ENCODE measurements at places on chromosomes 12 and 14.
A peak's percentile ranks its signal among the peaks of the same experiment; 100 is the strongest.

GRCh38 chr14:96088481-96088880 is 49.3 kb downstream of the C14orf132 start:
- peak; percentile 19 for DNase-seq

DNA sequence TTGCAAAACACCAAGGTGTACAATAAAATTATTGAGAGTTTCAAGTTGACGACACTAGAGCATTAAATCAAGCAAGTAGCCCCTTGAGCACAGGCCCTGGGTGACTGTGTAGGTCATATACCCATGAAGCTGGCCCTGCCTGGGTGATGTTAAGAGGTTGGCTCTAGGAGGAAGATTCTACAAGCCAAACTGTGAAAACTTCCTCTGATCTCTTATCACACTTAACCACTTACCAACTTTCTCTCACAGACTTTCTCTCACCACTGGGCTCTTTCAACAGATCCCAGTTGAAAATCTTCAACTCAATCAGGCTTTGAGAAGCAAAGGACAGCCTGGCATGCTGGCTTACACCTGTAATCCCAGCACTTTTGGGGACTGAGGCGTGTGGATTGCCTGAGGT is 186.9 kb upstream of the BTG1 start:
- no peak for DNase-seq

GRCh38 chr12:68809190-68810026 is 1.4 kb downstream of the MDM2 start:
- DNase-seq, result no peak

DNA sequence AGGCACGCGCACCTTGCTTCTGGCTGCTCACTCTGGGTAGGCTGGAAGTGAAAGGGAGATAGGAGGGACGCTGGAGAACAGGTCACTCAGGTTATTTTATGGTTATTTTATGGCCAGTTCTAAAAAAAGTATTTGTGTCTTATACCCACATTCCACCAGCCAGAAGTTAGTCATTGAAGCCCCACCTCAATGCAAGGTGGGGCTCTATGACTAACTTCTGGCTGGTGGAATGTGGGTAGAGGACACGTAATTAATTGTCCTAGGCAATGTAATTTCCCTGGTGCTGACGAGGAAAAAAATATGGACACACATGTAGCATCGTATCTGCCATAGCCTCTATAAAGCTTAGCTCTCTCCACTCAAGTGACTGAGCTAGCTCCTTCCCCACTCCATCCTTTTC is 104.9 kb downstream of the PDZRN4 start:
- DNase-seq, result no peak

DNA sequence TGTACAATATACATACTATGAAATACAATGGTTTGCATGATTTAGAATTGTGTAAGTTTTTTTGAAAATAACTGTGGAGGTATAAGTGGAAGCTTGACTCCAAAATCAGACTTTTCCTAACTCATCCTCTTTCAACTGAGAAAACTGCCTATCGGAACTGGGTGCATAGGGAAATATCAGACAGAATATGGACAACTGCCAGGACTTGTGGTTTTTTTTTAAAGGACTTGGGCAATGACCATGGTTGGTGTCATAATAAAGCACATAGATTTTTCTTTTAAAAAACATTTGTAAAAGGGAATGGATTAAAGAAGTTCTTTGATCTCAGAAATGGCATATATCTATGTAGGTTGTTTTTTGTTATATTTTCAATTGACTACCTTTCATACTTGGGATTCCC is 53.3 kb upstream of the LRRK2 start:
- DNase-seq, result no peak

DNA sequence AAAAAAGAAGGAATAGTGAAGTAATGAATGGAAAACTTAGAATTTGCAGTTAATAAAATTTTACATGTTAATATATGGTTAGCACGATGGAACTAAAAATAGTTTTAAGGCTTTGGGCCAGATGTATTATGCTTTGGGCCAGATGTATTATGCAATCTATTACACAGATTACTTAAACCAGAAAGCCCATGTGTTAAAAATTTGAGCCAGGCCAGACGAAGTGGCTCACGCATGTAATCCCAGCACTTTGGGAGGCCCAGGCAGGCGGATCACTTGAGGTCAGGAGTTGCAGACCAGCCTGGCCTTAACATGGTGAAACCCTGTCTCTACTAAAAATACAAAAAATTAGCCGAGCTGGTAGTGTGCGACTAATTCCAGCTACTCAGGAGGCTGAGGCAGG is 17.2 kb downstream of the IFT81 start:
- DNase-seq, result peak; percentile 86

- no peak for DNase-seq
Measured at GRCh38 chr12:2092890-2093289, 40.1 kb downstream of the CACNA1C start.

GRCh38 chr12:79056775-79057174 is 192.2 kb downstream of the SYT1 start:
- DNase-seq, result no peak

- DNase-seq, result peak; percentile 32
Measured at GRCh38 chr14:100807496-100807895, 18.4 kb upstream of the MEG3 start.

GRCh38 chr12:8855891-8856290 is 33.5 kb downstream of the A2ML1 start:
- no peak for DNase-seq

- DNase-seq, result peak; percentile 51
Measured at GRCh38 chr14:105144026-105144665, 24.4 kb downstream of the JAG2 start.

- no peak for DNase-seq
Measured at GRCh38 chr12:40566271-40566670, 126.0 kb upstream of the CNTN1 start.

DNA sequence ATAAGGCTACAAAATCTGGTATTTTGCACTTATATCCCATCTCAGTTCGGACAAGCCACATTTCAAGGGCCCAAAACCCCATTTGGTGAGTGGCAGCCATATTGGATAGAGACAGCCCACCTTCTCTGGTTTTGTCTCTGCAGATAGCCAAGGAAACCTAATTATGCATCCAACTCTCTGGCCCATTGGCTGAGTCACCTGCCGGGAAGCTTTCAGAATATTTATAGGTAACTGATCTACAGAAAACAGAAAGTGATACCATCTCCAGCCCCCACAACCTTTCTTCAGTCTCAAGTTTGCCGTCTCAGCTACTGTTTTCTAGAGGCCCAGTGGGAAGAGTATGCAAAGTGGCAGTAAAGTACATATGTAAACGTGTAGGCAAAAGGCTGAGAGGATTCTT is 33.7 kb upstream of the PPP1CC start:
- no peak for DNase-seq

GRCh38 chr12:67546746-67547145 is 101.8 kb upstream of the DYRK2 start:
- DNase-seq, result no peak

All from psoas muscle (tissue), 8 donors.